ENCODE measurements at places on chromosomes 7 and 10.

DNA sequence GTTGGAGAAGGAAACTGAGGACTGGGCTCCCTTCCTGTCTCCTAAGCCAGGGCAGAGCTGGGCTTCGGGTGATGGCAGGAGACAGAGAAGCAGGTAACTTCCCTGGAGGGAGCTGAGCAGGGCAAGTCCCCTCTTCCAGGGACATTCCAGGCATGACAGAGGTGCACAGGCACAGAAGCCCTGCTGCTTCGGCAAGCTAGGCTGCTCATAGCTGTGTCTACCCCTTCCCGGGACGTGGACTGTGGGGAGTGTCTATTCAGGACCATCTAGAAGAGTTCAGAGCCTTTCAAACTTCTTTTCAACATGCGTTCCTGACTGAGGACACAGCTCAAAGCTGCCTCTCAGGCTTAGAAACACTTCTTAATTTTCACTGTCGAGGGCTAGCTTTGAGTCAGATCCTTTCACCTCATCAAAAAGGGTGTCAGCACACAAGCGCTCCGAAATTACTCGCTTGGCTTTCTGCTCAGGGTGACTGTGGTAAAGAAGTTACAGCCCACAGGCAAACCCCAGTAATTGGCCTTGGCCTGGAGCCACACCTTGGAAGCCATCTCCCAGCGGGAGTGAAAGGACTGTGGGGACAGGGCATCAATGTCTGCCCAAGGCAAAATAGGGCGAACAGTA, 63.7 kb upstream of the STEAP1B start:
- DNase-seq: no peak

GRCh38 chr10:33735464-33735923, 401.0 kb upstream of the NRP1 start:
- no peak for DNase-seq

- no peak for DNase-seq
These were observed 324.9 kb downstream of the PARD3 start for GRCh38 chr10:34489973-34490745.

DNA sequence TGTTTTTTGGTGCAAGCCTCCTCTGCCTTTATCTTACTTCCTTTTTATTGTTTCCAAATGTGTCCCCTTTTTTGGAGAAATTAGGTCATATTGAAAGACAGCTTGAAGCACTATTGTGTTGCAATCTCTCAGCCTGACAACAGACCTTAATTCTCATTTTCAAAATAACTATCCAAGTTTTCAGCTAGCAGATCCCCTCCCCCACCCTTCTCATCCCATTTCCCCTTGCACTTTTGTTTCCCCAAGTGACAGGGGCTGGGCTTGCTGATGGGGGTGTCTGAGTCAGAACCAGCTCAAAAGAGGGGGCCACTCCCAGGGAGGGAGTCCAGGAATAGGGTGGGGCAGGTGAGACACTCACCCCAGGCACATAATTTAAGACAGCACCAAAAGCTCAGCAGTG, 75.3 kb downstream of the MKI67 start:
- DNase-seq: no peak

DNA sequence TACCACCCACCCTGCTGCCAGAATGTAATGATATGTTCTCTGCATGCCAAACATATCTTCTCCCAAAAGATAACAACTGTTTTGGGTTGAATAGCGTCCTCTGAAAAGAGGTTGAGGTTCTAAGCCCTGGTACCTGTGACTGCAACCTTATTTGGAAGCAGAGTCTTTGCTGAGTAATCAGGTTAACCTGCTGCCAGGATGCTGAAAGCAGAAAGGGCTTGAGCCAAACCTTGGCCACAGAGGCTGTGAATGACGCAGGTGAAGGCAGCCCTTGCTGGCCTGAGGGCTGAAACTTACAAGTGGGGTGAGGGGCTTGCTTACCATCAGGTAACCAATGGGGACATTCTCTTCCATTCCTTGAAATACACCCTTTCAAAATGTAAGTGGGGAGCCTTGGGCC, 151.8 kb upstream of the RHEB start:
- DNase-seq: no peak

- no peak for DNase-seq
These were observed 278.7 kb downstream of the CCSER2 start for GRCh38 chr10:84607044-84607443.

- no peak for DNase-seq
These were observed 75.2 kb upstream of the PRR15 start for GRCh38 chr7:29488203-29488970.

- DNase-seq: no peak
These were observed 12.2 kb downstream of the DDX56 start for GRCh38 chr7:44561481-44561880.

DNA sequence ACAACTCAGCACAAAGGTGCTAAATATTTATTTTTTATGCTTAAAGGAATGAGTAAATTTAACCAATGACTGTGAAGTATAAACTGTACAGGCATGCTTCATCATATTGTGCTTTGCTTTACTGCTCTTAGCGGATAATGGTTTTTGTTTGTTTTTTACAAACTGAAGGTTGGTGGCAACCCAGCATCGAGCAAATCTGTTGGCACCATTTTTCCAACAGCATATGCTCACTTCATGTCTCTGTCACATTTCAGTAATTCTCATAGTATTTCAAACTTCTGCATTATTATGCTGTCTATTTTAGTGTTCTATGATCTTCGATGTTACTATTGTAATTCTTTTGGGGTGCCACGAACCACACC, 22.8 kb downstream of the BRAF start:
- no peak for DNase-seq

DNA sequence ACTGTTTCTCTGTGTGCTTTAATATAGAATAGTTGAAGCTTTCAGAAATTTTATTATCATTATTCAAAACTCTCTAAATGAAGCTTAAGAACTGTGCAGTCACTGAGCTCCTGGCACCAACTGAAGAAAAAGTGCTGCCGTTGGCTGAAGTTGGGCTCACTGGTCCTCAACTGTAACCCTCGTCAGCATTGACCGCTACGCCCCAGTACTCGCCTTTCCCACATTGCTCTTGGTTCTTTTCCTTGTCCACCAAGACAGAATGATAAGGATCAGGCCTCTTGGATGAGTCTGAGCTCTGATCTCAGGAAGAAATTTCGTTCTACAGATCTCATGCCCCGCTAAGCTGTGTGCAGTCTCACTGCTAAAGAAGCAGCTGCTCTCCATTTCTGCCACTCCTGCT, 7.9 kb upstream of the TAF3 start:
- no peak for DNase-seq

DNA sequence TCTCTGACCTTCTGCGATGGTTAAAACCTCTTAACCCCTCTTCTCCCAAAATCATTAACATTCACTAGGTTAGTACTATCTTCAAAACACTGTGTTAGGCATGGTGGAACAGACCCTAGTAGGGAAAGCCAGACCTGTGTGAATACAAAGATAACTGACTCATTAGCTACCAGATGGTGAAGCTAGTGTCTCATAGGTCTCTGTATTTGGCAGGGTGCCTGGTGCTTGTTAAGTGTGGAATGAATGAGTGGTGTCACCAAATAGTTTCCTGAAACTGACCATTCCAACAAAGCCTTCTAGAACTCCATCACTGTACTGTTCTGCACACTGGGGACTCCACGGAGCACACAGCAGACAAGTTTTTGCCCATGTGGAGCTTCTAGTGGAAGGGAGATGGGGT, 27.7 kb upstream of the TM9SF3 start:
- no peak for DNase-seq

GRCh38 chr7:1106793-1107421, 19.0 kb downstream of the GPER1 start:
- DNase-seq: no peak

- DNase-seq: no peak
These were observed 22.8 kb upstream of the MALSU1 start for GRCh38 chr7:23276376-23276775.

DNA sequence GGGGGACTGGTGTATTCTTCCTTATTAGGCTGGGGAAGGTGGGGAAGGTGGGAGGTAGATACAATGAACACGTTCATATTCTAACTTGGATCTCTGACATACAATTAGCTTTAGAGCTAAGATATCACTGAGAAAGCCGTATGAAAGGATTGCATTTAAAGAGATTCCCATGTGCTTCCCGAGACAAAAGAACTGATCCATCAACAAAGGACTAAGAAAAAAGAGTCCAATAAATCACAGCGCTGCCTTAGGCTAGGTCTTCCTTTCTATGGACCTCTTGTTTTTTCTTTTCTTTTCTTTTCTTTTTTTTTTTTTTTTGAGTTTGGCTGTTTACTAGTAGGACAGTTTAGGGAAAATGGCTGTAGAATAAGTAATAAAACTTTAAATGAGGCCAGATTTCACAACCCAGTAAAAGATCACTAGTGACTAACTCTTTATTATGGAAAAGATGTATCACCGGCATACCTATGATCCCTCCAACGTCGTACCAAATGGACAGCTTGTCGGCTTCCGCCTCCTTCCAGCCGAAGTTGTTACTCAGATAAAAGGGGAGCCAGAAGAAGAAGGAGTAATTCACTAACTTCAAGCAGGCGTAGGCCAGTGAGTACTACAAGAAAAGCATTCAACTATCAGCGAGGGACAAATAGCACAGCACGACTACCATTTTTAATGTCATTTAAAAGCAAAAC, 50.0 kb downstream of the SLC37A3 start:
- no peak for DNase-seq

DNA sequence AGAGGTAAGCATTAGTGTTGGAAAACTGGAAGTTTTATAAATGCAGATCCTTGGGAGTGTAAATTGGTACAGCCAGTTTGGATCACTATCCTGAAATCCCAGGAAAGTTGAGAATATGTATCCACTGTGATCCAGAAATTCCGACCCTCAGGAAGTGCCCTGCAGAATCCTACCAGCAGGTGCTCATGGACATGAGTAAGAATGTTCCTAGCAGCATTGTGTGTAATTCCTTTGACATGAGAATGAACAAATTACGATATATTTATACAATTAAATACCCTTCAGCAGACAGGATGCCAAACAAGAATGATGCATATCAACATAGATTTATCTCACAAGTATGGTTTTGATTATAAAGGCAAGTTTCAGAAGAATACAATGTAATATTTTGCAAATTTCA, 181.6 kb downstream of the XPNPEP1 start:
- DNase-seq: no peak

DNA sequence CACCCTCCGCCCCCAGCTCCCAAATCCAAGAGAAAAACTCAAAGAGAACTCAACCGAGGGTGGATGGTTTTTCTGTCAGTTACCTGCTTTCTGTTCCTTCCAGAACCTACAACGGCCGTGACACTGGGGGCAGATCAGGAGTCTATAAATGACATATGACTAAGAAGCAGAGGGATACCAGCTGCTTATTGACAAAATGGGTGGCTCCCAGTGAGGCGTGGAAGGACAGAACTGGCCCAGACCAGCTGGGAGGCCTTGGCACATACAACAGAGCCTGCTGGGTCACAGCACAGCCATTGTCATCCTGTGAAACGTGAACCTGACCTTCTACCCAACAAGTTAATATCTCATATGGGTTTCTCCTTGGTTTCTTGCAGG, 84.3 kb upstream of the ADRB1 start:
- no peak for DNase-seq

DNA sequence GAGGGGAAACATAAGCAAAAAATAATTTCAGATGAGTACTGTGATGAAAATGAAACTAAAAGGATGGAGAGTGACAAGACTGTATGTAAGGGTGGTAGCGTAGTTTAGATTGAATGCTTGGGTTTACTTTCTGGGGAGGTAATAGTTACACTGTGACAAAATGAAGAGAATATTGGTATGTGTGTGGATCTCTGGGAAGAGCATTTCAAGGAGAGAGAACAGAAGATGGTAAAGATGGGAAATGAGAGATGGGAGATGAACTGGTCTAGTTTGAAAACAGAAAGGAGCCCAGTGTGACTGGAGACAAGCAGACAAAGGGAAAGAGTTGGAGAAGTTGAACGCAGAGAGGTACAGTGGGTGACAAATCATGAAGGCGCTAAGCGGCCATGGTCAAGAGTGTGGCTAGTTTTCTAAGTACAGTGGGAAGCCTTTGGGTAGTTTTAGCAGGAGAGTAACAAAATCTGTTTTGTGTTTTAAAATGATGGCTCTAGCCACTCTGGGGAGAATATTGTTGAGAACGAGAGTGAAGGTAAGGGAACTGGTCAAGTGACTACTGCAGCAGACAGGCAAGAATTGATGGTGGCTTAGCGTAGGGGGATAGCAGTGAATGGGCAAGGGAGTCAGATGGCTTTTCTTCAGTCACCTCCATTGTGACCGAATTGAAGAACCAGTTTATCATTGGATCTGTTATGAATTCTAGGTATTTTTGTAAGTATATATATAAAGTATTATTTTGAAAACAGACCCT, 22.6 kb downstream of the PALS2 start:
- no peak for DNase-seq

GRCh38 chr10:11242443-11243387, 225.0 kb downstream of the CELF2 start:
- DNase-seq: no peak

DNA sequence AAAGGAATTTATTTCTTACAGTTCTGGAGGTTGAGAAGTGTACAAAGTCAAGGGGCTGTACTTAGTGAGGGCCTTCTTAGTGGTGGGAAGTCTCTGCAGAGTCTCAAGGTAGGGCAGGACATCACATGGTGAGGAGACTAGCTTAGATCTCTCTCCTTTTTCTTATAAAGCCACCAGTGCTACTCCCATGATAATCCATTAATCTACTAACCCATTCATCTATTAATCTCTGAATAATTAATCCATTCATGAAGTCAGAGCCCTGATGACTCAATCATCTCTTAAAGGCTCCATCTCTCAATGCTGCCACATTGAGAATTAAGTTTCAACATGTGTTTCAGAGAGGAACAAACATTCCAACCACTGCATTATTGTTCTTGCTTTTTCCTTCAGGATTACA, 64.4 kb upstream of the CSTF2T start:
- DNase-seq: no peak

DNA sequence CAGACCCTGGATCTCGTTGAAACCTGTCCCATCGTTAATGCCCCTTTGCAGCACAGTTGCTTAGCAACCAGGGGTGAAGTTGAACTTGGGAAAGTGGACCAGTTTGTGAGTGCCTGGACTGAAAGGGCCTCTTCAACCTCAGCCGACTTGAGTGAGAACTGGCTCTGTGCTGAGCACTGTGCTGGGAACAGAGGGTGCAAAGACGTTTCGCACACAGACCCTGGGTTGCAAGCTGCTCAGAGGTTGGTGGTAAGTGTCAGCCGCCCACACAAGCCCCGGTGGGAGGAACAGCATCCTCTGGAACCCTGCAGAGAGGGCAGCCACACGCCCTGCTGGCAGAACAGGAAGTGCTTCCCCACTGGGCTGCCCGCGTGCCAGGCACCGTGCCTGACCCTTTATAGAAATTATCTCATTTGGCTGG, 89.2 kb downstream of the CARD11 start:
- DNase-seq: no peak

- DNase-seq: no peak
These were observed 33.0 kb downstream of the MAGI2 start for GRCh38 chr7:79420464-79420863.

GRCh38 chr7:157358041-157358752, 21.4 kb downstream of the DNAJB6 start:
- no peak for DNase-seq

Measured in activated CD4-positive, alpha-beta T cell treated with anti-CD3 and anti-CD28 coated beads for 24 hours (primary cell).